ENCODE measurements at places on chromosomes 11 and 22.

GRCh38 chr22:49044091-49044490 is 783.6 kb downstream of the BRD1 start:
- DNase-seq, result no peak

GRCh38 chr22:27801202-27801615 is 347 bp downstream of the MN1 start:
- DNase-seq, result no peak

- no peak for DNase-seq
Measured at GRCh38 chr11:72974487-72975205, 160.4 kb downstream of the ATG16L2 start.

DNA sequence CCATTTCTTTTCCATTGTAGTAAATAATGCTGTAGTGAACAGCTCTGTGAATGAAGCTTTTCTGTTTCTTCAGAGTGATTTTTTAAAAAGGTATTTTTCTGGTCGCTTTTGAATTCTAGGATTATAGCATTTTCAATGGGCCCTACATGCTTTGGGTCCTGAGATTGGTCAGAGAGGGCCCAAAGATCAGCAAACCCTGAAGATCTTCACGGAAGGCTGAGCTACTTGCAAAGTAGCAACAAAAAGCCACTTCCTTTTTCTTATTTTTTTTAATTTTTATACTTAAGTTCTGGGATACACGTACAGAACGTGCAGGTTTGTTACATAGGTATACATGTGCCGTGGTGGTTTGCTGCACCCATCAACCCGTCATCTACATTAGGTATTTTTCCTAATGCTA is 200.5 kb downstream of the FAT3 start:
- no peak for DNase-seq
